NCI-H226 (cell line): ENCODE measurements at places on chromosomes 1 and 21.

- DNase-seq: peak; percentile 43
Observed at GRCh38 chr1:59776960-59777852, 37.5 kb upstream of the HOOK1 start.

- no peak for DNase-seq
Observed at GRCh38 chr1:20174937-20175666, 10.8 kb upstream of the UBXN10 start.

GRCh38 chr1:105416261-105416660 is 1640.2 kb upstream of the PRMT6 start:
- no peak for DNase-seq

- DNase-seq: peak; percentile 74
Observed at GRCh38 chr1:109793486-109794318, 30.0 kb upstream of the EPS8L3 start.

DNA sequence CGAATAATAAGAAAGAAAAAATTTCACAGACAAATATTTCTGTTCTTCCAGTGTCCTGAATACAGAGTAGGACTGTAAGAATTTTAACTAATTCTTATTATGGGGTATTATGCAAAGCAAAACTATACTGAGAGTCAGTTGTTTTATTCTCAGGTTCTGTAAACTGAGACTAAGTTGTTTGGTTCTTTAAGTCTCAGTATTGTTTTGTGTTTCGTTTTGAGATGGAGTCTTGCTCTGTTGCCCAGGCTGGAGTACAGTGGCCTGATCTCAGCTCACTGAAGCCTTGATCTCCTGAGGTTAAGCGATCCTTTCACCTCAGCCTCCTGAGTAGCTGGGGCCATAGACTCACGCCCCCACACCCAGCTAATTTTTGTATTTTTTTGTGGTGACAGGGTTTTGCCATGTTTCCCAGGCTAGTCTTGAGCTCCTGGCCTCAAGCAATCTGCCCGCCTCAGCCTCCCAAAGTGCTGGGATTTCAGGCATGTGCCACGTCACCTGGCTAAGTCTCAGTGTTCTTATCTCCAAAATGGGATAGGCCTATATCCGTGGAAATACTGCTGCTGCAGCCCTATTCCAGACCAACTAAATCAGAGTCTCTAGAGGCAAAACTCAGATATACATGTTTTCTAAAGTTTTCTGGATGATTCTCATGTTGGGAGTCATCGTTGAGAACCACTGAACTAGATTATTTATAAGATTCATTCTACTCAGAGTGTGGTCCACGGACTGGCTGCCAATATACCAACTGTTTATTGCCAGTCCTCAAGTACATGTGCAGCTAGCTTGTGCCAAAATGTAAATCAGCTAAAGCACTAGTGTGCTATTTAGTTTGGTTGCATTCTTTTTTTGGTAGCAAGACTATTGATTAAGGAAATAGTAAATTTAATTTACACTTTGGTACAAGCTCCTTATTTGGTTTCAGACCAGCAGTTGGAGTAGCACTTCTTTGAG is 116.6 kb downstream of the HS2ST1 start:
- DNase-seq: no peak

- no peak for DNase-seq
Observed at GRCh38 chr1:66931590-66931989, 6.8 kb downstream of the MIER1 start.

GRCh38 chr21:42733874-42734273 is 80.5 kb downstream of the PDE9A start:
- DNase-seq: no peak

DNA sequence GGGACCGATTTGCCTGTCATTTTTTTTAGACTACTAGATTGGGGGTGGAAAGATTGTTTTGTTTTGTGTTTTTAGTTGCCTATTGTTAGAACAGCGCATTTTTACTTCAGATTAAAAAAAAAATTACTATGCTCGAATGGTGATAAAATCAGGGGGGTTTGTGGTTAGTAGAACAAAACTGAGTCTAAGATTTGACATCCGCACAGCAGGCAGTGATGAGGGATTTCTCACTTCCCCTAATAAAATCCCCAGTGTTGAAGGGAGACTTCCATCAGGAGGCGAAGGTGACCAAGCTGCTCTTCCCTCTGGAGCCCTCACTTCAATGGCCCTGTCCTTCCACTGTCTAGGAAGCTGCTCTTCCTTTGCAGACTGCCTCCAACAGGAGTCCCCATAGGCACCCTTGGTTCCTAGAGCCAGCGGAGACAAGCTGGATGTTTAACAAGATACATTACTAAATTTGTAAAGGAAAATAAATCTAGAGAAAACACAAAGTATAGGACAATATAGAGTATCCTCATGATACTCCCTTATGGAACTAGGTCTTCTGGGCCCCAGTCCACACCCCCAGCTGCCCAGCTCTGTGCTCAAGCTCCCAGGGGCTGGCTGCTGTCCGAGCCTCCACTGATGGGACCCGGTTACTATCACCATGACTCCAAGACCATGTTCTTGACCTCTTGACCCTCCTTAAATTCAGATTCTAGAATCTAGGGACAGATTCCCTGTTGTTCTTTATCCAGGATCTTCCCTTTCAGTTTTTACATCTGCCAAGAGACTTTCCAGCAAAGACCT is 31.0 kb downstream of the TENT5C start:
- no peak for DNase-seq

- DNase-seq: no peak
Observed at GRCh38 chr1:201329286-201329685, 46.0 kb downstream of the PKP1 start.

- DNase-seq: no peak
Observed at GRCh38 chr1:50750021-50750619, 209.9 kb downstream of the FAF1 start.

- DNase-seq: no peak
Observed at GRCh38 chr1:31412732-31413404, at the start of gene SERINC2. Gene SERINC2 (plus strand): TSS chr1:31413213. CDS start chr1:31413266, 53 bp downstream.

DNA sequence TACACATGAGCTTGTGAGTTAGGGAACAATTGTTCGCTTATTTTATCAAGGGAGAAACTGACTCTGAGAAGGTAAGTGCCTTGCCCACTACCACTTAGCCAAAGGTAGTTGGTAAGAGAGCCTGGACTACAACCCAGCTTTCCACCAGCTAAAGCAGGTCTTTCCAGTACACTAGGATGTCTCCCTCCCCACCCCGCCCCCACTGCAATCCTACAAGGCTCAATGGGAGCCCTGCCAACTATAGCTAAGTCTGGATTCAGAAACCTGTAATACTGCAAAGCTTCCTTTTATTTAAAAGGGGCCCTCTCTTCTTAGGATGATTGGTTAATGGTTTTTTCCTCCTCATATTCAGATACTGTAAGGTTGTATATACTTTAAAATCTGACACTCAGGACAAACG is 102.0 kb upstream of the C8B start:
- DNase-seq: no peak

DNA sequence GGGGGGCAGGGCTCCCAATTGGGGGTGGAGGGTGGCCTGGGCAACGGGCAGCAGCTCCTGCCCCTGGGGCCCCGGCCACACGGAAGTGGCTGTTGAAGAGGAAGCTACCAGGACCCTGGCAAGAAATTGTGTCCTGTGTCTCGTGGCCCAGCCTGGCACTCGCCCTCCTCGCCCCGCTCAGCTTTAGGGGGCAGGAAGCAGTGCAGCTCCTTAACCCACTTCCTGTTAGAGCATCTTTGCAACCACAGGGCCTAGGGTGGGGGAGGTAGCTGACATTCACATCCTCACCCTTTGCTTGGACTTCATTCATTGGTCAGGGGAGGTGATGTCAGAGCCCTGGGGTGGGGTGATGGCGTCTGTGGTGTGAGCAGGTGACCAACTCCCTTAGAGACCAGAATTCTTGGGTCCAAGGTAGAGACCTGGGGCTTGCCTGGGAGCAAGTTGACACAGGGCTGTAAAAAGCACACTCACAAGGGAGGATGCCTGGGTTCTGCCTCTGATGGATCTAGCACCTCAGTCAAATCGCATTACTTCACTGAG is at the start of gene ARHGAP30:
ARHGAP30 (minus strand) TSS at position 161 of the 540 bp plus-strand sequence. CDS start 267 bp downstream, outside the sequence.
- DNase-seq: peak; percentile 44

DNA sequence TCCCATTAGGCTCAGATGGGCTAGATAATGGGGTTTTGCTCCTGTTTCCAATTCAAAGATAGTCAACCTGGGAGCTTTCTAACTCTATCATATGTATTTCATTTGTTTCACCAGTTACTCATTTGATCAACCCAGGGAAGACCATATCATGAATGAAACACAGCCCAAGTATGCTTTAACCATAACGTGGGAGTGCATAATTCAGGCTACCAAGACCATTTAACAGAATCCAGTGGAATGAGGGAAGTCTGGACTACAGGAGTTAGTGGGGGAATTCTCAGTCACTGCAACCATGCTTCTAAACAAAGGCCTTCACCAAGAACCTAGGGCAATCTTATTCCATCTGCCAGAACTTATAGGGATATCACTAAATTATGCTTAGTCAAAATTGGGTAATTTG is 15.0 kb upstream of the SLC16A1 start:
- peak; percentile 43 for DNase-seq

DNA sequence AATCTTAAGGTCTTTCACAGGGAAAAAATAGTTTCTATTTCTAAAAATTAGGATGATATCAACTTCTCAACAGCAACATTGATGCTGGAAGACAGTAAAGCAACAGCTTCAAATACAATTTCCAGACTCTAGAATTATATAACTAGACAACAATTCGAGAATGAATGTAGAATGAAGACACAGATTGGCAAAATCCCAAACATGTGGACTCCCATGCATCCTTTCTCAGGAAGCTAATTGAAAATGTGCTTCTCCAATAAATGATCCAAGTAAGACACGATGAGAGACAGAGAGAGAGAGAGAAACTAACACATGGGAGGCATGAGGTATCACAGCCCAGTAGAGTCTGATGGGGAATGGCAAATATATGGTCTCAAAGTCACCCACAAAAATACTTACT is 21.5 kb upstream of the SIM2 start:
- DNase-seq: no peak

DNA sequence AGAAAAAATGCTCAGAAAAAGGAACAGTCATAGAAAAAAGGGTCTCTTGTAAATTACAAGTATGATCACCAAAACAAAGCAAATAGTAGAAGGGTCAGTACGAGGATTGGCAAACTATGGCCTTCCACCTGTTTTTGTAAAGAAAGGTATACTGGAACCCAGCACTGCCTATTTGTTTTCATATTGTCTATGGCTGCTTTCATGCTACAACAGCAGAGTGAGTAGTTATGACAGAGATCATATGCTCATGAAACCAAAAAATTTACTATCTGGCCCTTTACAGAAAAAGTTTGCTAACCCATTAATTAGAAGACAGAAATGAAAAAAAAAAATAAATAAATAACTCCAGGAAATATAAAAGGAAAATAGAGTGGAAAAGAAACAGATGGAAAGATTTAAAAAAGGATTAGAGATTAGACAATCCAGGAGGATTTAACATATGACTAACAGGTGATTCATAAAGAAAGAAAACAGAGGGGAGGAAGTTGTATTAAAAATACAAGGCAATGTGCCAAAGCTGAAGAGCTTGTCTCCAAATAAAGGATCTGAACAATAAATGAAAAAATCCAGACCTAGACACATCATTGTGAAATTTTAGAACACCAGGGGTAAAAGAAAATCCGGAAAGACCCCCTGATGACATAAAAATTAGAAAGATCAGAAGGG is 108.5 kb upstream of the SERTAD4 start:
- DNase-seq: no peak

DNA sequence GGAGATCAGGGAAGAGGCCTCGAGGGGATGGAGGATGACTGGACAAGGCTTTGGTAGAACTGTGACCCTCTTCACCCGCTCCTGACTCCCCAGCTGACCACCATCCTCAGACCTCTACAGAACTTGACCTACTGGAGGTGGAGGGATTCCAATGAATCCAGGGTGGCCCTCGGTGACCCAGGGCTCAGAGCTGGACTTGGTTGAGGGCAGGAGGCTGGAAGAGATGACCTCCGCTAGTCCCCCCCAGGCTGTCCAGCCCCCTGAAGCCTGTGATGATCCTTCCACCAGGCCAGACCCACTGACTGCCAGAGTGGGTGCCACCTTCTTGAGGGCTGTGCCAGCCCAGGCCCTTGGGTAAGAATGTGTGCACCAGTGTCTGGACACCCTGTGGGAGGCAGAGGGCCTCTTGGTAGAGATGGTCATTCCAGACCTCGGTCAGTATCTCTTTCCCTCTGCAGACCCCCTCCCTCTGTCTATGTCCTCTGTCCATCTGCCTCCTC is 44.9 kb downstream of the ATP1B1 start:
- no peak for DNase-seq

DNA sequence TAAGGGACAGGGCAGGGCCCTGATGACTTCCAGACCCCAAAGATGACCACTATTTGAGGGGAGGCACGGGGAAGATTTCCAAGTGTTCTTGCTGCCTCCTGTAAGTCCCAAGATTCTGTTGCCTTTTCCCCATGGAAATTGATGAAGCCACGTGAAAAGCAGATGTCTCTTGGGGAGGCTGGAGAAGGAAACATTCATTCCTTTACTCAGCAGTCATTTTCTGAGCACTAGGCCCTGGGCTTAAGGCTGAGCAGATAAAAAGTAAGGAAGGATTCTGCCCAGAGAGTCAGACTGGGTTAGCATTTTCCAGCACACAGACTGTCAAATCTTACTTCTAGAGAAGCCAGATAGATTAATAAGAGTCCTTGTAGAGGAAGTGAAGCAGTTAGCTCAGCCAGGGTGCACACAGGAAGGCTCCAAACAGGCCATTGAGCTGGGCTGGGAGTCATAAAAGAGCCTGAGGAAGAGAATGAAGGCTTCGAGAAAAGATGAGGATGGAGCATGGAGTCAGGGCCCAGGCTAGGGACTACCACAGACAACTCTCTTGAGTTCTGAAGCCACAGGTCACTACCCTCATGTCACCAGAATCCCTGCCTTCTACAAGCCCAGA is 10.1 kb downstream of the EXTL1 start:
- no peak for DNase-seq

- peak; percentile 26 for DNase-seq
Observed at GRCh38 chr1:43868741-43869067, 64.9 kb upstream of the ARTN start.

DNA sequence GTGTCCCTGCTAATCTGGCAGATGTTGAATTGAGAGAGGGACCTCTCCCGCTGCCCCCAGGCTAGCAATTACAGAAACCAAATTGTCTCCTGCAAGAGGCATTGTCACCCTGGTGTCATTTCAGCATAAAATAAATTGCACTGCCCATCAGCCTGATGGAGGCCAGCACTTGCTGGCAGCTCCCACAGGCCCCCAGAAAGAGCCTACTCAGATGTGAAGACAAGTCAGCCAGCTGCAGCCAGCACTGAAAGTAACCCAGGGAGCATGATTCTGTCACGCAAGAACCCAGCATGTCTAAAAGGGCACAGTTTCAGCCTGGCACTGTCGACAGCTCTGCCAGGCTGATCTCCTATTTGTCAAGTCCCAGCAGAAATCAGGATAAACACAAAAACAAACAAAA is 110.3 kb upstream of the CTTNBP2NL start:
- DNase-seq: no peak

DNA sequence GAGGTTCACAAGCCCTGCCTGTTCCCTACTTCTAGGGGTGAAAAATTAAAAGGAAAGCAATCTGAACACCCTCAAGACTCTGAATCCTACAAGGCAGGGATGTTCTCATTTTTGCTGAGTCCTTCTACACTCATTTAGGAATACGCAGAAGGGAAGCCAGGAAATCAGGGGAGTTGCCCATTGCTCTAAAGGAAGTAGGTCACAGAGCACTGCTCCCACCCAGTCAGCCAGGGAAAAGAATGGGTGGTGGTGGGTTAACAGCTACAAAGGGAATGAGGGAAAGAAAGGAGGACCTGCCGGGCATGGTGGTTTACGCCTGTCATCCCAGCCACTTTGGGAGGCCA is 2.4 kb upstream of the CTTNBP2NL start:
- peak; percentile 62 for DNase-seq

GRCh38 chr21:25094695-25095094 is 512.6 kb downstream of the MRPL39 start:
- DNase-seq: no peak

GRCh38 chr21:19048098-19048672 is 644.6 kb upstream of the TMPRSS15 start:
- DNase-seq: peak; percentile 43
